ENCODE measurements at places on chromosomes 11 and 22. TPM values are rescaled to one million over a fixed set of nuclear protein-coding genes. Genes with fewer than 3 reads are reported as not detected.

The DEFB131B gene
- total RNA-seq, result not detected

The MS4A4A gene
- total RNA-seq, result 31.9 TPM

DNA sequence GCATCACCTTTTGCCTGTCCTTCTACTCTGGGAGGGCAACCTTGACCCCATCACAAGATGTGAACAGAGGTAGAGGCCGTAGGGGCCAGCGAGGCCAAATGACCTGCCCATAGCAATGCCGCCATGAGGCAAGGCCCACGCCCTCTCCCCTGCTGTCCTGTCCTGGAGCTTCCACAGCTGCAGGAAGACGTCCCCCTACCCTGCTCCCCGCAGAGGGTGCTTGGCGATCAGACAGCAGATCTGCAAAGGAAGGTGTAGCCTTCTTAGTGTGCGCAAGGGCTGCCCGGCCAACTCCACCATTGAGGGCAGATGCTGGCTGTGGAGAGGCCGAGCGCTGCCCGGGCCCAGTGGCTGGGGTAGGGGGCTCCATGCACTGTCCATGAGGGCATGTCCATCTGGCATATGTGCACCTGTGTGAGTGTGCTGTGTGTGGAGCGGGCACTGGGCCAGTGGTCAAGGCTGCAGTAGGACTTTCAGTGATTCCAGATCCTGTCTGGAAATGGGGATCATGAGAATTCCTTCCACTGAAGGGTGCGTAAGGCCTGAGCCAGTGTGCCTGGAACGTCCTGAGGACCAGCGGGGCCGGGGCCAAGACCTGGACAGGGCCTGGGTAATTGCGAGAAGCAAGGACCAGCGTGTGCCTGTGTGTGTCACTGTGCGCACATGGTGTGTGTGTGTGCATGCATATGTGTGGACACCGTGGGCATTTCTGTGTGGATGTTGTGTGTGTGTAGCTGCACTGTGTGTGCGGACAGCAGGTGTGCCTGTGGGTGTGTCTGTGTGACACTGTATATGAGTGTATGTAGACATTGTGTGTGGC lies 11.0 kb downstream of the TRPM5 start:
- no peak for DNase-seq

- peak; percentile 43 for DNase-seq
These were observed 589 bp upstream of the GNAZ start for GRCh38 chr22:23069502-23070357.

DNA sequence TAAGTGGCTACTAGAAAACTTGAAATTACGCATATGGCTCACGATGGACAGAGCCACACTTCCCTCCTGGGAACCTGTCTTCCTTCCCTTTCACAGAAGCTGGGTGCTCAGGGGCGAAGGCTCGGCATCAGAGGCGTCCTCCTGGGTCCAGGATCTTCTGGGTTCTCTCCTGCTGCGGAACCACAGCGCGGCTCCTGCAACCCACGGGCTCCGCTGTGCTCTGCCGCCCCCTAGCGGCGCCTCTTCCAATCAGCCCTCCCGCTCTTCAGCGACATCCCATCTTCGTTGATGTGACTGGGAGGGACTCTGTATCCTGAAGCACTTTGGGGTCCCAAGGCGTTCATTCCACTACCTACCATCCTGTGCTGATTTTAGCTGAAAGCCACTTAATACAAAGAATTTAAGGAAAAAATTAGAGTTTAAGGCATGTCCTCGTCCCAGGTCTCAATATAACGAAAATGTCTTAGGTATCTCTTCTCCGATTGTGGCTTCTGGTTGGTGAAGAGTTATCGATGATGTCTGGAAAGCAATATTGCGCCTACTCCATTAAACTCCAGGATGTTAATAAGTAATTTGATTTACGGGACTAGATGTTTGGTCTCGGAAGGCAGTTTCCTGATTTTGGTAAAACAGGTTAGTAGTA lies 14.8 kb upstream of the RPS3 start:
- DNase-seq, result no peak

DNA sequence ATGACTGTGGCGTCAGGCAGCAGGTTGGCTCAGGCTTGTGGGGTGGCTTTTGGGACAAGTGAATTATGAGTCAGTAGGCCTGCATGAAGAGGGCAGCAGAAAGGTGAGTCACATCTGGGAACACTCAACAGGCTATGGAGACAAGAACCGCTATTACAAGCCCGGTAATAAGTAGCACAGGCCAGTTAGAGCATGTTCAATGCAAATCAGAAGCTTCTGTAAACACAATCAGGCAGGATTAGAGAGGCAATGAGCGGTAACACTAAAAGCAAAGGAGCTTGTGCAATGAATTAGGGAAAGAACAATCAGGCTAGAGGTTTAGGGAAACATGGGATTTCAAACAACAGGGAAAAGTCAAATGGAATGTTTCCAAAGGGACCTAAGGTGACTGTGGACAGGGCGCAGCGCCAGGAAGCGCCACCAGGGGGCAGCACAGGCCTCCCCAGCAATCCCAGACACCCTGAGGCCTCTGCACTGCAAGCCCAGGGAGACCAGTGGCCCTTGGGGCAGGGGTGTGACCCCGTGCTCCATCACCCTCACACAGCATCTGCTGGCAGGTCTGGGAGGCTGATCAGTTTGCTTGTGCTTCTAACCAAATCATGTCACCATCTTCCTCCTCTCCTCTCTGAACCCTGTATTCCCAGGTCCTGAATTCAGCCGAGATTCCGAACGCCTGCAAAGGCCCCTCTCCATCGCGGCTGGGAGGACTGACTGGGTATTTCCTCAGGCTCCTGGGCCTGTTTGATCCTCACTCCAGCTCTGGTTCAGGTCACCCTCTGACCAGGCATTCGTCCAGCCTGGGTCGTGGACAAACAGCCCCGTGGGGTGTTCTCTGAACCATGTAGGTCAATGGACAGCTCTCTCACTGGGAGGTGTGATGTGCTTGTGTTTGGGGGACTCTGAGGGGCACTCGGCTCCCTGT lies 50.0 kb downstream of the C11orf58 start:
- no peak for DNase-seq

DNA sequence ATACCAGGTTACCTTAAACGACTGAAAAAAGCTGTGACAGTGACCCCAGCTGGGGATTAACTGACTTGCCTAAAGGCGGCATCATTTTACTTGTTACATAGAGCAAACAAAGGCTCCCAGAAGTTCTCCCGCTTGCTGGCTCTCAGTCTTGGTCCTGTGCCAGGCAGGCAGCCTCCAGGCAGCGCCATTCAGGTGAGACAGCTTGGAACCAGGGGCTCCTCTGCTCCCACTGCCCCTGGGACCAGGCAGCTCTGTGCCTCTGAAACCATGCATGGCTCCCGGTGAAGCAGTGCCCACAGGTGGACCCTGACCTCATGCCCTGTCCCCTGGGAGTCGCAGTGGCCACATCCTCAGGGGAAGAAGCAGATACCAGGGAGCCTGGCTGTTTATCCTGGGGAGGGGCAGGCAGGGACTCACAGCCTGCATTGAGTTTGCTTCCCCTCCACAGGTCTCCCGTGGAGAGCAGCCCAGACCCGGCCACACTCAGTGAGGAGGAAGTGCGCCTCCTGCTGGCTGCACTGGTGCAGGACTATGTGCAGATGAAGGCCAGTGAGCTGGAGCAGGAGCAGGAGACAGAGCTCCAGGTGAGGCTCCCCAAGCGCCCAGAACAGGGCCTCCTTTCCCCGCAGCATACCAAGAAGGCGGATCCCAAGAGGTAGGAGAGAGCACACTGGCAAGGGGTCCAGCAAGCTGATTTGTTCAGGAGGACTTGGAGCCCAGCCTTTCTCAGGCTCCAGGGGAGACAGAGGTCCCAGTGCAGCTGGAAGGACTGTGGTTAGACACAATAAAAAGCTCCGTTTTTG lies 15.6 kb upstream of the CYP2R1 start:
- DNase-seq, result no peak

- DNase-seq, result no peak
These were observed 34.2 kb downstream of the OSBP2 start for GRCh38 chr22:30728826-30729225.

GRCh38 chr11:72773291-72773690 lies 20.6 kb downstream of the STARD10 start:
- peak; percentile 49 for DNase-seq

The POLDIP3 gene
- total RNA-seq, result 19.9 TPM

DNA sequence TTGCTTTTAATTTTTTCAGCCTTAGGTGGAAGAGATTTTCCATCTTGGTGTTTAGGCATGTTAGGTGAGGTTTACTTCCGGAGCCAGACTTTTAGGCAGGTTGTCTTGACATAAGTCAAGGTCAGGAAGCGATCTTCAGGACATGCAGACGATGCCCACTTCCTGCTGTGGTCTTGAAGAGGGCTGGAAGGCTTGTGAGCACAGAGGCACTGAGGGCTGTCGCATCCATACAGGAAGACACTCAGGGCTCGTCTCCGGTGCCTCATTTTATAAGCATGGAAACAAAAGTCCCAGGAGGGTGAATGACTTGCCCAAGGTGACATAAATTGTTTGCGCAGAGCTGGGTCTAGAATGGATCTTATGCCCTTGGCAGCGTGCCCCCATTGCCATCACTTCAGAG lies 30.8 kb downstream of the MARK2 start:
- no peak for DNase-seq

The PHOX2A gene
- total RNA-seq, result 0.90 TPM

DNA sequence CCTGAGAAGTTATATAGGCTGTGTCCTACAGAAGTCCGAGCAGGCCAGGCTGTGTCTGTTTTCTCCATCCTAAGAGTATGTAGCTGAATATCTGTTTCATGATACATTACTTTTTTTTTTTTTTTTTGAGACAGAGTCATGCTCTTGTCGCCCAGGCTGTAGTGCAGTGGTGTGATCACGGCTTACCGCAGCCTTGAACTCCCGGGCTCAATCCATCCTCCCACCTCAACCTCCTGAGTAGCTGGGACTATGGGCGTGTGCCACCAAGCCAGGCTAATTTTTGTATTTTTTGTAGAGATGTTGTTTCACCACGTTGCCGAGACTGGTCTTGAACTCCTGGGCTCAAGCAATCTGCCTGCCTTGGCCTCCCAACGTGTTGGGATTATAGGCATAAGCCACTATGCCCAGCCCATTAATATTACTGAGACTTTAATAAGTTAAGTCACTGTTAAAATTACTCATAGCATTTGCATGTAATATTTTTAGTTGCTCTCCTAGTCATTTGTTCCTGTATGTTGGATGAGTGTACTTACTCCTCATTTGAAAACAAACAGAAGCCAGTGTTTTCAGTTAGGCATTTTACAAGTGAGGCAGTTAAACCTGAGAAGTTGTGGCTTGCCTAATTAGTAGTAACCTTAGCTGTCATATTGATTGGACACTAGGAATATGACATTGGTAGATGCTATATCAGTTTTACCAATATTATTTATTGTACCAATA lies 26.1 kb downstream of the DRG1 start:
- DNase-seq, result no peak

The SYT7 gene
- total RNA-seq, result 1.1 TPM

GRCh38 chr11:65207918-65208784 lies 26.4 kb downstream of the CAPN1 start:
- no peak for DNase-seq

- no peak for DNase-seq
These were observed 4.9 kb downstream of the HSD17B12 start for GRCh38 chr11:43685440-43685839.
